Upper lobe of right lung (tissue), 1 donor: ENCODE measurements at places on chromosomes 1 and 21. TPM values are rescaled to one million over a fixed set of nuclear protein-coding genes. Genes with fewer than 3 reads are reported as not detected.

GRCh38 chr1:60655679-60656355 is 426.5 kb upstream of the NFIA start:
- no peak for DNase-seq

DNA sequence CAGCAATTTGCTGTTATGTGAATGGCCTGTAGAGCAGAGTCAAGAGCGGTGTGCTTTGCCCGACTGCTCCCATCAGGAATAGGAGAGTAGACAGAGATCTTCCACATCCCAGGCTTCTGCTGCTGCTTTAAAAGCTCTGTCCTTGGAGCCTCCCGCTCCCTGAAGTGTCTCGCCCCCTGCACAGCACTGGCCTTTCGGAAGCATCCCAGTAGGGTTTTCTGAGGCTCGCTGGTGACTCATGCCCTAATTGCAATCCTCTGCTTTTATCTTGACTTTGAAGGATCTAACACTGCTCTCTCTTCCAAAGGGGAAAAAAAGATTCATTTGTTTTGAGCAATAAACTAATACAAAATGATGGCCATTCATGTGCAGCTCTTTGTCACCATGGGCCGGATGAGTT is 13.3 kb upstream of the CD101 start:
- no peak for DNase-seq

DNA sequence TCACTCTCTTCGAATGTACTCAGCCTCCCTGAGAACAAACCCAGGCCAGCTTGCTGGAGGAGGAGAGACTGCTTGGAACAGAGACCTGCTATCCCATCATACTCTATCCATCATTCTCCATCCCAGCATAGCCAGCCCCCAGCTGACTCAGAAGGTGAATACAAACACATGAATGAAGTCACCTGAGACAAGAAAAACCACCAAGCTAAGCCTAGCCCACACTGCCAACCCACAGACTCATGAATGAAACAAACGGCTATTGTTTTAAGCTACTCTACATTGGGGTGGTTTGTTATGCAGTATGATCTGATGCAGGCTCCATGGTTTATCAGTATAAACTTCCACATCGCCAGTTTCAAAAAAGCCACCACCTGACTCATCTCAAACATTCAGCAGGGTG is 395.6 kb downstream of the SETD4 start:
- no peak for DNase-seq

DNA sequence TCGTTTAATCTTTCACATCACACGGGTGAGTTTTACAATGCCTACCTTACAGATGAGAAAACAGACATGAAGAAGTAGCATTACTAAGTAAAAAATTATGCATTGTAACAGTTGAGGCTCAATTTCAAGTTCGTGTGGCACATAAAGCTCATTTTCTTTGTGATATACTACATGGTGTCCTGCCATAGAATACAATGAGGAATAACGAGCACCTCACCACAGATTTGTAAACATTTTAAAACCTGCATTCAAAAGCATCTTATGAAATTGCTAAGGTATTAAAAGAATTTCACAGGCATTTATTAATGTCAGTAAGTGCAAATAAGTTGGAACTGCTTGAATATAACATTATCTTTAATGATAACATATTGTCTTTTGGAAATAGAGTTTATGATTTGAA is 47.8 kb upstream of the DEPDC1 start:
- DNase-seq, result no peak

GRCh38 chr21:45542667-45543370 is 579 bp upstream of the SLC19A1 start:
- peak; percentile 70 for DNase-seq

- no peak for DNase-seq
Measured at GRCh38 chr1:40796939-40797667, 13.5 kb downstream of the KCNQ4 start.

- no peak for DNase-seq
Measured at GRCh38 chr1:156368157-156368658, 803 bp upstream of the RHBG start.

DNA sequence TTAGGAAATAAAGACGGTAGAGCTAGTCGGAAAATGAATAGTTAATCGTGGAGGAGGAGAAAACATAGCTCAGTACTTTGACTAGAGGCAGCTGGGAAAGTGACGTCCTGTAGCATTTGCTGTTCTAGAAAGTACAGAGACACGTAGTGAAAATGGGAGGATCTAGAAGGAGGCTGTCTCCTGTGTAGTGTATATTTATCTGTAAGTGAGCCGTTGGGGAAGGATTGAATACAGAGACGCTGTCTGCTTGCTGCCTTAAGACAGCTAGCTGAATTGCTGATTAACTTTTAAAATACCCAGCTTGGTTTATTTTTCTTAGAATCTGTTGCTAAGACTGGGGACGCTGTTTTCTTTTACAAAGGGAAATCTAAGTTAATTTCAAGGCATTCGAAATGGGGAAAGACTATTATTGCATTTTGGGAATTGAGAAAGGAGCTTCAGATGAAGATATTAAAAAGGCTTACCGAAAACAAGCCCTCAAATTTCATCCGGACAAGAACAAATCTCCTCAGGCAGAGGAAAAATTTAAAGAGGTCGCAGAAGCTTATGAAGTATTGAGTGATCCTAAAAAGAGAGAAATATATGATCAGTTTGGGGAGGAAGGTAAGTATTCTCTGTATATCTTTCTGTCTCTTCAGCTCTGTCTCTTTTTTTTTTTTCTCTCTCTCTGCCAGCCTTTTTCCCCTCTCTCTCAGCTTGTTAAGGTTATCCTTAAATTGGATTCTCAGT is at the start of gene DNAJB4:
TSS of gene DNAJB4 (plus strand) at position 221 of the 729 bp plus-strand sequence. CDS start at position 393, 172 bp downstream.
- DNase-seq, result no peak

DNA sequence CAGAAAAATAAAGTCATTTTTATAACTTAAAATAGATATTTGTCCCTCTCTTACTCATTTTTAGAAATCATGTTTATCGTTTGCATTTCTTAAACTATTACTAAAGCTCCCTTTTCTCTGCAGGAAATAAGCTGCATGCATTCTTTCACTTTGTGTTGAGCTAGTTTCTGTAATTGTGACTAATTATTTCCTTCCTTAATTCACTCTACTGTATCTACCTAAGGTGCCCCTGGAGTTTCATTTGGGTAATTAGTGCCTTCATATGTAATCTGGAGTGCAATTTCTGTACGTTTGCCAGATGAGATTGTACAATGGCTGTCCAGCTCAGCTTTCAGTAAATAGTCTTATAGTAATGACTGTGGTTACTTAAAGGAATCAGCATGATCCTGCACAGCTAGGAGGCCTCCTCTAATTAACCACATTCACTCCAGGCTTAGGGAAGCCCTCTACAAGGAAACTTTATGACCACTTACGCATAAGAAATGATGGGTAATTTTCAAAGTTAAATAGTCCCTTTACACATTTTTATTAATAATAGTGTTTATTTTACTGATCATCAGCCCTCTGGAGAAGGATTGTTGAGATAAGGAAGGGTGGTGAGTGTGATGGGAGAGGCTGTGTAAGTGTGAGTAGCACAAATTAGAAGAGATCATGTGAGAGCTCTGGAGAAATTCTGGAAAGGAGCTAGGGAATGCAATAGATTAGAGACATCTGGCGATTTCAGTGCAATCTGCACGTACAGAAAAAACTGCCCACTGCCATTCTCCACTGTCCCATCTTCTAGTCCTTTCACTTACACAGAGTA is 86.8 kb downstream of the LRRC8C start:
- DNase-seq, result no peak

DNA sequence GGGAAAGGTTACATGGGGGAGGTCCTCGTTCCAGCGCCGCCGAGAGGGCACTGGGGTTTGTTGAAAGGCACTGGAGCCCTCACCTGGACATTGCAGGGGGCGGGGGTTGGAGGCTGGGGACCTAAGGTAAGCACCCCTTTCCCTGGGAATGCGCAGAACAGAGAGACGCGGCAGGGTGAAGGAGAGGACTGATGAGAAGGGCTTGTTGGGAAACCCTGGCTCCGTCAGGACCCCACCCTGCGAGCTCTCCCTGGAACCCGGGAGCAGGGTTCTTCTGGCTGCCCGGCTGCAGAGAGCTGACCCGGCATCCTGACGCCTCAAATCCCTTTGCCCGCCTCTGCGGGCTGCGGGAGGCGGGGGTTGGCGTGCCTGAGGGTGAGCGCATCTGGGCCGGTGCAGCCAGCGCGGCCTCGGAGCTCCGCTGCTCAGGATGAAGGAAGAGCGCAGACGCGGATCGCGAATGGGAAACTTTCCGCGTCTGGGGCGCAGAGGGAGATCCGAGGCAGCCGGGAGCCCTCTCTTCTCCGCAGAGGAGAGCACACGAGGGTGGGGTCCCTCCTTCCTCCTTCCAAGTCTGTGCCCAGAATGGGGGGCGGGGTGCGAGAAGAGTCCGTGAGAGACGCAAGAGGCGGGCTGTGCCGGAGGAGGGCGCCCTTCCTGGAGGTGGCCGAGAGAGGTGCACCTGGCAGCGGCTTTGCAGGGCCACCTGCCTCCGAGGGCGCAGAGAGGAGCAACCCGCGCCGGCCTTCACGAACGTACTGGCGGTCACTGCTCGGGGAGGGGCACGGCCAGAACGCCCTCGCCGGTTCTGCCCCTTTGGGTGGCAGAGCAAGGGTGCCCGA is 2.4 kb downstream of the IGSF21 start:
- no peak for DNase-seq

GRCh38 chr1:8858888-8859706 is 19.4 kb downstream of the ENO1 start:
- no peak for DNase-seq

DNA sequence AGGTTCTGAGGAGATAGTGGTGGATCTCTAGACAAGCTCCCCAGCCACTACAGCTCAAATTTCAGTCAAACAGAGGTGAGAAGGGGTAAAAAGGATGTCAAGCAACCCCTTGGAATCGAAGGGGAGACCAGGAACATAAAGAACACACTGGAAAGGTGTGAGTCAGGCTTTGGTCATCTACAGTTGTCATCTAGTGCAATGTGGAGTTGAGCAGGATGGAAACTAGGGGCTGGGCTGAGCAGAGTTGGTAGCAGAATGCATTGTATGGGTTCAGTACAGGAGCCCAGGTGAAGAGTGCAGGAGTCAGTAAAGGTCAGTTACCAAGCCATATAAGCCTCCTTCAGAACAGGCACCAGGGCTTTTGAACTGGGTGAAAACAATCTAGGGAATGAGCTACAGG is 52.7 kb upstream of the VAV3 start:
- no peak for DNase-seq

DNA sequence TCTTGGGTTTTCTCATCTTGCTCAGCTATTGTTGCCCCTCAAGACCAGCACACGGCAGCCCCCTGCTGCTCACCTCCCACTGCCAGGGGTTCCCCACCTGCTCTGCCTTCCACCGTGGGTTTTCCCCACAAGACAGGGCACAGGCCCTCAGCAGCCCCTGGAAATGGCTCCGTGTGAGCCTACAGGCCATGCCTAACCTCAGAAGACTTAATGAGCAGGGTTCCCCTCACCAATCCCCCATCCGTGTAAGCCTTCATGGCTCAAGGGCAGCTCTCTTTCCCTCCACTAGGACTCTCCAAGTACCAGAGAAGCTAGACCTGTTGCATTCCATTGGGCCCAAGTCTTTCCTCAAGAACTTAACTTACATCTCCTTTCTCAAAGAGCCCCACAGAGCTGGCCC is 18.4 kb upstream of the RCAN3 start:
- DNase-seq, result no peak

DNA sequence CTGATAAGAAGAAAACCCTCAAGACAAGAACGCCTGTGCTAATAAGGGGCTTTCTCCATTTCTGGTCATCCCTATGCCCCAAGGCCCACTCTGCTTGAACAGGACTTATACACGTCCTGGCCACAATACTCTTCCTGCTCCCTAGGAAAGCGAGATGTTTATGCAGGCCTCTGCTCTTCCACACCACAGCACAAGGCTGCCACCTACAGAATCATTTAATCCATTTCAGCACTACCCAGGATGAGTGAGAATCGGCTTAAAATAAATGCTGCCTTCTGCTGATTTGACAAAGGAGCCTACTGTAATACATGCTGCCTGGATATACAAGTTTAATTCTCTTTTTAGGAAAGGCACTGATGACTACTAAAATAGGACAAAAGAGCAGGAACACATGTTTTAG is 29.4 kb downstream of the FRRS1 start:
- no peak for DNase-seq

DNA sequence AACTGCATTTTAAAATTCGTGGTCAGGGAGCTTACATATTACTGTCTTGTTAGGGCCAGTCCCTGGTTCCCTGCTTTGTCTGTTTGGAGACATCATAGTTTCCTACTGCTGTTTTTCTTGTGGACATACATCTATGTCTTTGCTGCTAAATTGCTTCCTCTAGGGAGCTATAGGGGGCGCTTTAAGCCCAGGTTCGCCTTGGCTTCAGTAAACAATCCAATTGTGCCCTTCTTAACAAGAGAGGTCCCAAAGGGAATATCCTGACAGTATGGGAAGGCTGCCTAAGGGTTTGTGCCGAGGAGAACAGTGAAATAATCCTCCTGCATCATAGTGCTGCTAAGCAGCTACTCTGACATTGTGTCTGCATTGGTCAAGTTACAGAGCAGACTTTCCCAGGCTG is 112.5 kb downstream of the USH2A start:
- no peak for DNase-seq

- DNase-seq, result no peak
Measured at GRCh38 chr1:116312681-116313069, 60.4 kb upstream of the ATP1A1 start.

DNA sequence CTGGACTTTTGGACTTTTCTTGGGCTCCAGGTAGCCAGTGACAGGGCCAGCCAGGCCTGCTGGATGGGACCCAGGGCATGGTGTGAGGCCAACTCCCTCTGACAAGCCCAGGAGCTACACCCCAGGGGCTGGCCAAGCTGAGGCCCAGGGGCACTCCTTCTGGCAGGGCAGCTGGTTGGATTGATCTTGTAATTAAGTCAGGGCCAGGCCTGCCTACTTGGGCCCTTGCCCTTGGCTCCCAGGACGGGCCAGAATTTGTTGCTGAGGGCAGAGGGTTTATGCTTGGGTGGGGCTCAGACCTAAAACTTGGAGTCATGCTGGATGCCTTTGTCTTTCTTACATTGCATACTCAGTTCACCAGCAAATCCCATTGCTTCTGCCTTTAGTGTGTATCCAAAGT is 20.7 kb downstream of the KCNA2 start:
- DNase-seq, result no peak

The SLC26A9 gene
- total RNA-seq, result 21.7 TPM

The DNASE2B gene
- total RNA-seq, result 21.7 TPM

The DENND2C gene
- 2.3 TPM for total RNA-seq

The FOXO6 gene
- total RNA-seq, result 0.43 TPM

The GBP5 gene
- total RNA-seq, result 5.4 TPM

The FAM3B gene
- total RNA-seq, result 5.2 TPM

The KCNE2 gene
- total RNA-seq, result 0.52 TPM

The SLC35D1 gene
- 6.3 TPM for total RNA-seq

The VWA5B1 gene
- total RNA-seq, result 0.09 TPM

The MCOLN3 gene
- 14.0 TPM for total RNA-seq

The CCDC185 gene
- not detected for total RNA-seq

The KRTAP21-2 gene
- not detected for total RNA-seq
